ENCODE measurements at places on chromosomes 6 and 20.

DNA sequence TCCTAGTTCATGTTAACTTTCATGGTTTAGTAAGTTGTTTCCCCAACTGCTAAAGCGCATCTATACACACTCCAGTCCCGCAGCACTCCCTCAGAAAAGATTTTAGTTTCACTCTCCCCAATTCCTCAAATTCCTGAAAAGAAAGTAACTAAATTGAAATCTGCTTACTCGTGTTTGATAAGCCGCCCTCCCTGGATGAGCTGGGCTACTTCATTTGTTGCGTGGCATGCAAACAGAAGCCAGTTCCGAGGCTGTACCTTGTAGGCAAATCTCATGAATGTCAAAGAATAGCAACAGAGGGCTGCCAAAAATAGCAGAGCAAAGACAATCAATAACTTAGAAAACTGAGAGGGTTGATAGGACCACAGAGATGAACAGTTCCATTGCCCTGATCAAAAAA lies 16.9 kb downstream of the MPC1 start:
- DNase-seq = no peak

DNA sequence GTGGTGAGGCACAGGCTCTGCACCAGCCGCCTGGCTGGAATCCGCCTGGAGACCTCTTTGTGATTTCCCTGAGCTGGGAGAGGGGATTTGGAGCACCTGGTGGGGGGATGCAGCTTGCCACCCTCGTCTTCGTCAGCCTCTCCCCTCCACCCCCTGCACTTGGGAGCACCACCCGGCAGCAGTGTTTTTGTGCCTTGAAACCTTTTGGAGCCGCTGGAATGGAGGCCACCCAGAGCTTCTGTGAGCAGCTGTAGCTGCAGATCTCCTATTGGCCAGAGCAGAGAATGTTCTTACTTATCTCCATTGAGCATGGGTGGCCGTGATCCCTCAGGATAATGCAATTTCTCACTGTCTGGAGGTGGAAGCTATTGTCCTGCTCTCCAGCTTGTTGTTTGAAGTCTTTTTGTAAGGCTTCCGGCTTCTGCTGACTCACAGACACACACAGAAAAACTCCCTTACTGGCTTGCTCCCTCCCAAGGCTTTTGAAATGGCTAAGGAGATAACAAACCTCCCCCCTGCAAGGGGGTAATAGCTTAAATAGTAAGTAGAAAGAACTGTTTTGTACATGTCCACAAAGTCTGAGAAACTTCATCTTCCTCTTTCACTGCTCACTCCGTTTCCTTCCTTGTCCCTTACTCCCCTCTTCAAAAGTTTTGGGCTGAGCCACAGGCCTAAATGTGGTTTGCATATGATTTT lies 271.2 kb downstream of the PRL start:
- peak; percentile 91 for DNase-seq

DNA sequence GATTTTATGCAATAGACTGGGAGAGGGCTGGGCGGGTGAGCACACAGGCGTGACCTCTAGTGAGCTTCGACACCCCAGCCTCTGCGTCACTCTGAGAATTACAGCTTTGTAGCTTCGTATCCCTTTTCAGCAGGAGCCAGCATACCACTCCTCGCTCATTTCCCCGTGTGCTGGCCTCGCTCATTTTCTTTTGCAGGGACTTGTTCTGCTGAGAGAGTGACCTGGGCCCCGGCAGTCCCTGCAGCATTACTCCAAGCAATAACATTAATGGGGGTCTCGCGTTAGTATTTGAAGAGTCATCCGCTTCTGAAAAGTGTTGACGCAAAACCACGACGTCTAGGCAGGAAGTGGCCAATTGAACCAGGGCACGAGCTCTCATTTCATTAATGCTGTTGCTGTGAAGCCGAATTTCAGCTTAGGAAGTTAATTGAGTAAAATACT lies 193.7 kb downstream of the QKI start:
- DNase-seq = no peak

GRCh38 chr6:56510984-56511531 lies 131.6 kb downstream of the DST start:
- no peak for DNase-seq

- DNase-seq = no peak
Observed at GRCh38 chr6:113627480-113627879, 229.7 kb upstream of the MARCKS start.

- DNase-seq = no peak
Observed at GRCh38 chr6:110116258-110116657, 63.2 kb downstream of the WASF1 start.

GRCh38 chr6:131980791-131981623 lies 29.8 kb upstream of the CCN2 start:
- DNase-seq = no peak

- no peak for DNase-seq
Observed at GRCh38 chr6:3318821-3319540, 60.2 kb downstream of the PSMG4 start.

- no peak for DNase-seq
Observed at GRCh38 chr6:113315165-113315564, 542.0 kb upstream of the MARCKS start.

DNA sequence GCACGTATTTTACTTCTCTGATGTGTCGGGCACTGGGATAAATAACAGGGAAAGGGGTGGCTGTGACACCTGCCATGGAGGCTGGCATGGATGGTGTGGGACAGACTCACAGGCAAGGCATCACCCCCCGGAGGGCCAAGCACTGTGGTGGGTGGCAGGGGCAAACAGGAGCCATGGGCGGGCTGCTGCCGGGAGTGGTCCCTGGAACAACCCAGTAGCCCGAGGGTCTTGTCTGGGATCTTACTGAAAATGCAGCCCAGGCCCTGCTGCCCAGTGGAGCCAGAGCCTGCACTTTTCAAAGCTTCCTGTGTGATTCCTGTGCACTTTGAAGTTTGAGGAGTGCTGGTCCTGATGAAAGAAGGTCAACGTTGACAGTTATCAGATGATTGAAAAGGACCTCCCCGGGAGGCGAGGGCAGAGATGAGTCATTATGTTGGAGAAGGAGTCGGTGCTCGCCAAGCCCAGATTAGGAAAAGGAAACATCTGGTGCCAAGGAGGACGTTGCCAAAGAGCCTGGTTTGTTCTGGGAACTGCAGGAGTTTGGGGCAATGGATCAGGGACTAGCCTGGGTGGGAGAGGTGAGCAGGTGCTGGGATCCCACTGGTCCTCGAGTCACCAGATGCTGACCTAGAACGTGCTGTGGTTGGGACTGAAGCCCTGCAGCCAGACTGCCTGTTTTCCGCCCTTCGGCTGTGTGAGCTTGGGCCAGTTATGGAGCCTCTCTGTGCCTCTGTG lies 130.0 kb upstream of the GGTLC1 start:
- DNase-seq = no peak

GRCh38 chr6:43268782-43269272 lies 25.5 kb downstream of the TTBK1 start:
- DNase-seq = no peak

DNA sequence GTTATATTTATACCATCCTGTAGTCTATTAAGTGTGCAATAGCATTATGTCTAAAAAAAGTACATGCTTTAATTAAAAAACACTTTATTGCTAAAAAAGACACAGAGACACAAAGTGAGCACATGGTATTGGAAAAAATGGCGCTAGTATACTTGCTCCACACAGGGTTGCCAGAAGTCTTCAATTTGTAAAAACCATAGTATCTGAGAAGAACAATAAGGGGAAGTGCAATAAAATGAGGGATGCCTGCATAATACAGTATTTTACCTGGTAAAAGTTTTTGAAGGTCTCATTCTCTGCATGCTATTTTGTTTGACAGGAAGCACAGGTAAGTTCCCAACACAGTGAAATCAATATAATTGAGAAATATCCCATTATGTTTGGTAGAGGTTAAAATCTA lies 1.6 kb downstream of the NOX3 start:
- DNase-seq = no peak

GRCh38 chr6:141552463-141552862 lies 580.3 kb upstream of the GJE1 start:
- DNase-seq = peak; percentile 90

Data from non-pigmented ciliary epithelial cell (primary cell).